Right forelimb (tissue), 1 donor: ENCODE measurements at places on chromosomes 12 and 14.

DNA sequence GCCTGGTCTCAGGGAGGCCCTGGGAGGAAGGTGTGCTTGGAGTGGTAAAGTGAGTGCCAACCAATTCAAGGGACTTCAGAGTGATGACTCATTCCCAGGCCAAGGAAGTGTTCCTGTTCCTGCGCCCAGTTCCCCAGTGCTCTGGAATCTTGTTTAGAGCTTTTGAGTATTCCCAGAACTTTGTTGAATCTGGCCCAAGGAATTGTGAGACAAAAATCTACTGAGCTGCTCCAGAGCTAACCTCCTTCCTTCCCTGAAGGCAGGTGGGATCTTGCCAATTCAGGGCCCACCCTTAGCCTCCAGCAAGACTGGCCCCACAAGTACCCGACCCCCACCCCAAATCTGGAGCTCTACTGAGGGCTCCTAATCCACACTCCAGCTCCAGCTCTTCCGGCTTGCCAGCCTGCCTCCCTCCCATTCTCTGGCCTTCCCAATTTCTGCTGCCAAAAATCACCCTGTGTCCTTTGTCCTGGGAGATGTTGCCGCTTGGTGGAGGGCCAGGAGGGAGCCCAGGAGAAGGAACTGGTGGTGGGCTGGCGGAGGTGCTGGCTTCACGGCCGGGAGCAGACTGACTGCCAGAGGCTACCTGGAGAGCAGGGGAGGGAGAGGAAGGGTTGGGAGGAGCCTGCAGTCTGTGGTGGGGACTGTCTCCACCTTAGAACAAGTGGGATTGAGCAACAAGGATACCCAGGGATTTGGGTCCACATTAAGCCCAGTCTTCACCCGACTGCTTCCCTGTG is 2.0 kb upstream of the ATN1 start:
- peak; percentile 81 for DNase-seq

DNA sequence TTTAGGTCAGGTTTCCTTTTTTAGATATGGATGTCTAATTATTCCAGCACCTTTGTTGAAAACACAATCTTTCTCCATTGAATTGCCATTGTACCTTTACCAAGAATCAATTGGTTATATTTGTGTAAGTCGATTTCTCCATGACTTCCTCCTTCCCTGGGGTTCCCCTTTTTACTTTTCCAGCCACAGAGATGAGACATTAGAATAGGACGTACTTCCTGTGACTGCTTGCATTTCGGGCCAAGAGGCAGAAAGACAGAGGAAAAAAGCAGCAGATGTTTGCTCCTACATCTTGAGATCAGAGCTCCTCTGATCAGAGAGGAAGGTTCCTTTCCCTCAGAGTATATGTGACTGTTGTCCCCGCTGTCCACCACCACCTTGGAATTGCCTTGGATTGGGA is 453.7 kb upstream of the RGS6 start:
- DNase-seq = no peak

- no peak for DNase-seq
These were observed 43.4 kb downstream of the SH2B3 start for GRCh38 chr12:111448846-111449790.

GRCh38 chr14:32513571-32514009 is 184.5 kb downstream of the AKAP6 start:
- no peak for DNase-seq

- no peak for DNase-seq
These were observed 17.9 kb upstream of the GALNT9 start for GRCh38 chr12:132347176-132347855.

- DNase-seq = peak; percentile 91
These were observed 6.0 kb downstream of the ZNF219 start for GRCh38 chr14:21092273-21093011.

GRCh38 chr12:52335598-52336262 is 14.5 kb upstream of the KRT83 start:
- DNase-seq = no peak

- no peak for DNase-seq
These were observed 60.7 kb downstream of the PLCZ1 start for GRCh38 chr12:18676996-18677588.

DNA sequence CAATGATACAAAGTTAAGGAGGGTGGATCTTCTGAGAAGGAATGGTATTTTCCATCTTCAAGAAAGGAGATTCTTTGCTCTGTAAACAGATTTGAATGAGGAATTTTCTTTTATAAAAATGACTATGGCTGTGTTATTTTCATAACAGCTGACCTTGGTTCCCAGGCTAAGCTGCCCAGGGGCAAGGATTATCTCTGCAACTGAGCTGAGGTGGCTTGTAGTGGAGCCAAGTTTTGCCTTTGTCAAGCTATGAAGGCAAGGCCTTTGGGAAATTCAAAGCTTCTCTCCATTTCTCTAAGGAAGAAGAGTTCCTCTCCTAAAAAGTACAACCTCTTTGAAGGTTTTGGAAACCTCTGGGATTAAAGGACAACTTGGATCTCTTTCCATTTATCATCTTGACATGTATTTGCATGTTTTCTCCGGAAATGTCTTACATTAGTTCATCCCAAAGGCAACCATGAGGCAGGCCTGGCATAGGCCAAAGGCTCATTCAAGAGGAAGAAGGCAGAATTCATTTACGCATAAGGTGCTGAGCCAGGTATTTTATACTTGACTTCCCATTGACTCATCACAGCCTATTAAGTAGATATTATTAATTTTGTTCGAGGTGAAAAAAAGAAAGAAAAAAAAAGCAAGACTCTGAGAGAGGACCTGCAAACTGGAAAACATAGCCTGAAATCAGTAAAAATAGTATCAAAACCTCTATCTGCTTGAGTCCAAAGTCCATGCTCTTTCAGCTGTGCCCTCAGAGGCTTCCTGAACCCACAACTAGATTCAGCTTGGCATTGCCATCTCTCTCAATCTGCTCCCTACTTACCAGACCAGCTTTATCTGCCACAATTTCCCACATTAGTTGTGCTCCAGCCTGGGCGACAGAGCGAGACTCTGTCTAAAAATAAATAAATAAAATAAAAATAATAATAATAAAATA is 24.0 kb upstream of the CKAP4 start:
- DNase-seq = no peak

DNA sequence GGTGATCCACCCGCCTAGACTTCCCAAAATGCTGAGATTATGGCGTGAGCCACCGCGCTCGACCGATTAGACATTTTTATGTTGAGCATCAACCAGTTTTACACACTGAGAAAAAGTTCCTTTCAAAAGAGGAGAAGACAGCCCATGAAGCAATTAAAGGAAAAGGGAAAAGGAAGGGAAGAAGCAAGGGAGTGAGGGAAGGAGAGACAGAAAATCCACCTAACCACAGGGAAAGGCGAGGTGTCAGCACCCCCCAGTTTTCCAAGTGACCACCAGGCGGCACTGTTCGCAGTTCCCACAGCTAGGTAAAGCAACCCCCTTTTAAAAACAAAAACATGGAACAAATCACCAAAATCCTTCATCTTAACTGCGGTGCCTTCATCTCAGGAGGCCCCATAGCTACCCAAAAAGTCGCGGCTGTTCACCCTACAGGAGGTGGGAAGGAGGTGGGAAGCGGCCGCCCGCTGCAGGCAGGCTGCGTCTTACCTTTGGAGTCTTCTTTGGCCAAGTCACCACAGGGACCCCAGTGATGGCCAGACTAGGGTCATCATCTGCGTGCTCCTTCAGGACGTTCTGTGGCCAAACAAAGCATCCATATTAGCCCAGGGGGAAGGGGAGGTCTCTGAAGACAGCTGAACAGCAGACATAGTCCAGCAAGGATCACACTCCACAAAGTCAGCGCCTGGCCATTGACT is 86.6 kb downstream of the KDM2B start:
- DNase-seq = no peak

- DNase-seq = no peak
These were observed 45.1 kb upstream of the CHGA start for GRCh38 chr14:92877757-92878431.

DNA sequence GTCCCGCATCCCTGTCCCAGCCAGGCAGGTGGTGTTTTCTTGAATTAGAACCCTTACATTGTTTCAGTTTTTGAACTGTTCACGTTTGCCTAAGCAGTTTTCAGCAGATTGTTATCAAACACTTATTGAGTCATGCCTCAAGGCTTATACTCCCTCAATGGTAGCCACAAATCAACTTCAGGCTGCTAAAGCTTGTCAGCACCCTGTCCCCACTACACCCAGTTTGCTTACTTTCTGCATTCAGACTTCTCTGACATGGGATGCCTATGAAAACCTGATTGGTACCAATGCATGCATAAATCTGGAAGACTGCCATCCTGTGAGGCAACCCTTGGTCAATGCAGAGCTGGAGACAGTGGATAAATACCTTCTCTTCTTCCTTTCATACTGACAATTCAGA is 225.4 kb downstream of the BTG1 start:
- DNase-seq = no peak

DNA sequence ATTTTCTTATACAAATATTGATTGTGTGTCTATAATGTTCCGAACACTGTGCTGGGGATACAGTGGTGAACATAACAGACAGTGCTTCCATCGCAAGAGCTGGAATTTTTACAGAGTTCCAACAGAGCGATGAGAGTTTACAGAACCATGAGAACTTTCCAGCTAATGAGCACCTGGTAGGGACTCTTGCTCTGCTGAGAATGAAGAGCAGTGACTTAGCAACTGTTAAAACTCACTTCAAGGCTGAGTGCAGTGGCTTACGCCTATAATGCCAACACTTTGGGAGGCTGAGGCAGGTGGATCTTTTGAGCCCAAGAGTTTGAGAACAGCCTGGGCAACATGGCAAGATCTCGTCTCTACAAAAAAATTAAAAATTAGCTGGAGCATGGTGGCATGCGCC is 113.8 kb upstream of the DIO2 start:
- no peak for DNase-seq

DNA sequence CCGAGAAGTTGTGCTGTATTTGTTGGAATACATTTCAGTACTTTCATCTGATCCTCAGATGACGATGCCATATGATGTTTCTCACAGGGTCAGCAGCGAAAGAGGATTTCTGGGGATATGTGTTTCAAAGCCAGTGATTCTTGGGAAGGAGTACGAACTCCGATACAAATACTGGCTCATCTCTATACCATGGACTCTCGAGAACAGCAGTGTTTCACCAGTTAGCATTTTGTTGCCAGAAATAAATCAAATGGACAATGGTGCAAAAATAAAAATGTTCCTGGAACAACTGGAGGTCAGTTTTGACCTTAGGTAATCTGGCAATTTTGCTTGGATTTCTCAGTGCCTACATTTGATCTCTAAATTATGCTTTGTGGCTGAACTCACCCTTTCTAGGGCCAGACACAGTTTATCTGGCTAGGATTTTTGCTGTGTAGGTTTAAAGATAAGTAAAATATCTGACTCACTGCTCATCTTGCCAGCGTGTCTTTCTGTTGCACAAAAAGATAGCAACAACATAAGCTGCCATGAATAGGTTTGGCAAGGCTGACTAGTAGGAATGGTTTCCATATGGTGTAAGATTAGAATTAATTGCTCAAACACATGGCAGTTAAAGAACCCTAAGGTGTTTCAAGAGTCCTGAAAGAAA is 11.0 kb upstream of the MGP start:
- DNase-seq = no peak

GRCh38 chr12:27334042-27334720 is 1.5 kb downstream of the BMAL2 start:
- DNase-seq = no peak

DNA sequence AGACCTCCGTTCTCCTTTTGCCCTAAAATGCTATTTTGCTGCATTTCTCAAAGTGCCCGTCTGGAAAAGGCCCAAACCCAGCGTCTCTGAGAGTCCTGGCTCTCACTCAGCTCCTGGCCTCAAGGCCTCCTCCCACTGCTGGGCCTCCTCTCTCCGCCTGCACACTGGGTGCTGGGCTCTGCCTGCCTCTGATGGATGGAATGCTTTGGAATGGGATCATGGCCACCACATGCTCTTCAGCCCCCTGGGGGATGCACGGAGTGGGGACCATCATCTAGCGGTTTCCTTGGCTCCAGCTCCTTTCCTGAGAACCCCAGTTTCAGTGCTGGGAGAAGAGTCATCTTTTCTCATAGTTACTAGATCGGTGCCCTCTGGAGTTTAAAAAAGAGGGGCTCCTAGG is 65.2 kb downstream of the KDM2B start:
- DNase-seq = no peak

GRCh38 chr14:48546996-48547395 is 871.6 kb upstream of the MDGA2 start:
- DNase-seq = no peak

- no peak for DNase-seq
These were observed 11.0 kb upstream of the PTPRB start for GRCh38 chr12:70648191-70648590.

DNA sequence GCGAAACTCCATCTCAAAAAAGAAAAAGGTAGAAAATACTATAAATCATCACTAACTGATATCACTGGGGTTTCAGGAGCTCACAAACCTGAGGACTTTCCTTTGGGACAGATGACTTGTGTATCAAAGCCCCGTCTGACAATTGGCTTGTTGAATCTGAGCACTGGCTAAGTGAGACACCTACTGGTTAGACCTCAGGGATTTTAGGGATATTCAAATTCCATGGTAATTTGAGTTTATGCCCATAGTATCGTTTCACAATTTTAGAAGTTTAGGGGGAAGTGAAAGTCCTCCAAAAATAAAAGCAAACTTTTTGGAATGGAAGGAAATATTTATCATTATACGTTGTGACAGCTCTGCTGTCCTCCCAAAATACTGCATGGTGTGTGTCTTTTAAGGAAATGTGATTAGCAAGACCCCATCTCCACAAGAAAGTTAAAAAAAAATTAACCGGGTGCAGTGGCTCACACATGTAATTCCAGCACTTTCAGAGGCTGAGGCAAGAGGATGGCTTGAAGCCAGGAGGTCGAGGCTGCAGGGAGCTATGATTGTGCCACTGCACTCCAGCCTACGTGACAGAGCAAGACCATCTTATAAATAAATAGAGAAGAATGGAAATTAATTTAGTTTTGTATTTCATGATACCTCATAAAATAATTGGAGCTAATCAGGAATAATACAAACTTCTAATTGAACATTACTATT is 49.2 kb downstream of the FBXL14 start:
- no peak for DNase-seq

- DNase-seq = no peak
These were observed 28.0 kb upstream of the PWP1 start for GRCh38 chr12:107657621-107658020.

GRCh38 chr12:92064422-92064821 is 81.2 kb downstream of the BTG1 start:
- no peak for DNase-seq
